ENCODE measurements at places on chromosomes 16 and 17.

GRCh38 chr17:14366199-14366598 lies 65.3 kb downstream of the HS3ST3B1 start:
- no peak for DNase-seq

- no peak for DNase-seq
Observed at GRCh38 chr17:19703828-19704613, 12.4 kb downstream of the SLC47A2 start.

DNA sequence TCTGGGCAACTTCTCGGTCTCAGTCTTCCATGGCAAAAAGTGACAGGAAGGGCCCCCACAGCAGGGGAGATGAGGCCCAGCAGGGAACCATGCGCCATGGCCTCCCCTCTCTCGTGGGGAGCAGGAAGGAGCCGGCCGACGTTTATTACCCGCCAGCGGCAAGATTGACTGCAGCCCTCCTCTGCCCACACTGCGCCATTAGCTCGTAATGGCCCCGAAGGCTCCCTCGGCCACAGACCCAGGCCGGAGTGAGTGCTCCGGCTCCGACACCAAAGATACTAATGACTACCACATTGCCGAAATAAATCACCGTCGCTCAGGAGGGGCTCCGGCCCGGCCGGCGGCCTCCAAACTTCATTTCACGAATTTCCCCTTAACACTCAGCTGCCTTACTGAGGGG lies 226.9 kb downstream of the C16orf78 start:
- DNase-seq: no peak

- no peak for DNase-seq
Observed at GRCh38 chr17:41527063-41528023, 765 bp downstream of the KRT19 start.

DNA sequence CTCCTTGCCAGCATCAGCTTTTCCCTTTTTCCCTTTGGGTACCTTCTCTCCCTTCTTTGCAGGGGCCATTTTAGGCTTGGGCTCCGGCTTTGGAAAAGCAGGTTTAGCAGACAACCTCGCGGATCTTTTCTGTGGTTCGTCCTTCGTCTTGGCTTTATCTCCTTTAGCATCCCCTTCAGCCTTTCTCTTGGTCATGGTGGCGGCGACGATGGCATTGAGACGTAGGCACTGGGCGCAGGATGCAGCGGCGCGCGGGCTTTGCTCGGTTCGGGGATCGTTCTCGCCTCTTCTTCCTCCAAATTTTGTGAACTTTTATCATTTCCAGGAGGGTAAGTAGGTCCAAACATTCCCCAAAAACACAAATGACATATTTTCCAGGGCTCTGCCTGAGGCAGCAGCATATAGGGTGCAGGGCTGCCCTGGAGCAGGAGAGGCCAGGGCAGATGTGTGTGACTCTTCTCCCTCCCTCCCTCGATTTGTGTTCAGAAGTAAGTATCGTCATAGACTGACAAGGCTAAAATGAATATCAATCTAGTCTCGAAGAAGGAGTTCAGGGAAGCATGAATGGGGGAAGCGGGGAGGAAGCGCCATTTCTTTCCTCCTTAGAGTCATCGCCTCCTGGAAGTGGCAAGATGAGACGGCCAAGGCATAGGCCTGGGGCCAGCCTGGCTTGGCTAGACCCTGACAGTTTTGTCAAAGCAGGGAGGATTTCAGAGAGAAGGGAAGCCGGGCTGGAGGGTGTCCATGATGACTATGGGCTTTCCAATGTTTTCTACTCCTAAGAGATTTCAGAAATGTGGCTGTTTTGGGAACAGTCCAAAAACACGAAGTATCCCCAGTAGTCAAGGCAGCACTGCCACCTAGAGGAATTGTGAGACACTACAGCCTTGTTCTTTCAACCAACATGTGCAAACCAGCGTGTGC lies 13.2 kb downstream of the CHCT1 start:
- peak; percentile 44 for DNase-seq

DNA sequence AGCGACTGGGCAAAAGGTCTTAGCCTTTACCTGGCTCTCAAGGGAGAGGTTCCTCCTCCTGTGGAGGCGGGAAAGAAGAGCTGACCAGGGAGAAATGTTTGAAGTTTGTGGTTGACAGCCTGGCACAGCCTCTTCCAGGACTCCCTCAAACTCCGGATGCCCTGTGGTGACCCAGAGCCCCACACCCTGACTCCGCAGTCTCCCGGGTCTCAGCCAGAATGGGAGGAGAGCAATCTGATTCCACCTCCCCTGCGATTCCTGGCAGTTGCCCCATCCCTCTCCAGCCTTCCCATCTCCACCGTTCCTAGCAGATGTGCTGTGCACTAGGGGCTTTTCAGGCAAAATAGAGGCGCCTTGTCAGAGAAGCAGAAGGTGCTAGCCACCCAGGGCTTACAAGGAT lies 5.5 kb upstream of the DNAI2 start:
- DNase-seq: no peak

- no peak for DNase-seq
Observed at GRCh38 chr17:63960006-63960405, 12.7 kb downstream of the SCN4A start.

GRCh38 chr17:14203388-14203787 lies 33.3 kb downstream of the CDRT15 start:
- DNase-seq: peak; percentile 23

GRCh38 chr17:36675786-36676185 lies 74.4 kb downstream of the MRM1 start:
- no peak for DNase-seq

GRCh38 chr17:44910231-44911106 lies 4.8 kb downstream of the GFAP start:
- DNase-seq: no peak

- DNase-seq: no peak
Observed at GRCh38 chr16:58109330-58109729, 19.9 kb downstream of the CFAP20 start.

DNA sequence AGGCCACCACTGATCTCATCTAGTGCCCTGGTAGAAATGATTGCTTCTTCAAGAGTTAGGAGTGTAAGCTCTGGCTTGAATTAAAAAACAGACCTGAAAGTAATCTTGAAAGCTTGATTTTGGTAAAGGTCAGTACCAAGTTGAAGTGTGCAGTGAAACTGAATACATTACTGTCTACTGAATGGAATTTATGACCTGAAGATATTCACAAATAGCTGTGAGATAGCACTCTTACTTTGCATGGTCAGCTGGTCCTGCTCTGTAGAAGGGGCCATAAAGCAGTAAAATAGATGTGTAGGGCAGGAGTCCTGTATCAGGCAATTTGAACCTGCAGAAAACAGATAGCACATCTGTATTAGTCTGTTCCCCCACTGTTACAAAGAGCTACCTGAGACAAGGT lies 78.6 kb downstream of the MYH13 start:
- DNase-seq: no peak

- DNase-seq: no peak
Observed at GRCh38 chr16:80743273-80743672, 61.1 kb downstream of the CDYL2 start.

DNA sequence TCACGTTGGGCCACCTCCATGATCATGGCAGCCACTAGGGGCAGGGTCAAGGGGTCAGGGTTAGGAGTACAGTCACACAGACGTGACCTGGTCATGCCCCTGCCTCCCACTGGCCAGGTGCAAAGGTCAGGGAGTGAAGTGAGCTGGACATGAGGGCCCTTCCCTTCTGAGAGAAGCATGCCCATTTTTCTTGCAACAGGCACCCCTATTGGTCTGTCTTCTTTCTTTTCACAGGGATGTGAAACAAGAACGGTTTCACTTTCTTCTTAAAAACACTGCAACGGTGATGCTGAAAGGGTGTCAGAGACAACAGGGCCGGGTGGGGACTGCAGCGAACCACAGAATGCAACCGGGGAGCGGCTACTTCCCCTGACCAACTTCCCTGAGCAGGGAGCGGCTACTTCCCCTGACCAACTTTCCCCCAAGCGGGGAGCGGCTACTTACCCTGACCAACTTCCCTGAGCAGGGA lies 52.1 kb upstream of the DOC2B start:
- DNase-seq: no peak

GRCh38 chr17:62818526-62818925 lies 10.4 kb upstream of the MARCHF10 start:
- DNase-seq: no peak

DNA sequence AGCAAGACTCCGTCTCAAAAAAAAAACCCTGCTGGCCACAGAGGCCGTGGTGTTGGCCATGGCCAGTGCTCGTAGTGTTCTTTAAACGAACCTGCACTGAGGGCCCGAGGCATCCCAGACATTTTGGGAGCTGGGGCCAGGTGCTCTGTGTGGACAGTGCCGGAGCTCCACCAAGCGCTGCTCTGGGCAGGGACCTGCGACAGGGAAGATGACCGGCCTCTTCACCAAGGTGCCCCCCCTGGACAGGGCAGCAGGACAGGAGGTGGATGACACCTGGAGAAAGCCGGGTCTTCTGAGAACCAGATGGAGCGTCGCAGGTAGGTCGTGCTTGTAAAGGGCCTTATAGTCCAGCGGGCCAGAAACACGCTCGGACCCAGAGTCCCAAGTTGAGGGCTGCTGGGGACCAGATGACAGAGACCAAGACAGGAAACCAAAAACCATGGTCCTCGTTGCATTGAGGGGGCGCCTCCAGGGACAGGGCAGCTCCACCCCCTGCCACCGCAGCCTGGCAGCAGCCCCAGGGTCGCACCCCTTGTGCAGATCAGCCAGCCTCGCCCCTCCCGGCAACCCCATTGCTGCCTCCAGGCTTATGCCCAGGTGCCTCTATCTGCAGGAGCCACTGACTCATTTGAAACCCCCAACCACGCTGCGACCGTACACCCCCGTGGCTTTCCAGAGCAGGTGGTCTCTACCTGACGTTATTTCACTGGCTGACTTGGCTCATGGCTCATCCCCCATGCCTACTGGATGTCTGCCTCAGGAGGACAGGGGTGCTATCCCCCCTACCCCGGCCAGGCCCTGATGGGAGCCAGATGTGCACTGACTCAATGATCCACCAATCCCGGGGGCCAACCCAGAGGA lies 4.2 kb upstream of the NTN3 start:
- DNase-seq: no peak

DNA sequence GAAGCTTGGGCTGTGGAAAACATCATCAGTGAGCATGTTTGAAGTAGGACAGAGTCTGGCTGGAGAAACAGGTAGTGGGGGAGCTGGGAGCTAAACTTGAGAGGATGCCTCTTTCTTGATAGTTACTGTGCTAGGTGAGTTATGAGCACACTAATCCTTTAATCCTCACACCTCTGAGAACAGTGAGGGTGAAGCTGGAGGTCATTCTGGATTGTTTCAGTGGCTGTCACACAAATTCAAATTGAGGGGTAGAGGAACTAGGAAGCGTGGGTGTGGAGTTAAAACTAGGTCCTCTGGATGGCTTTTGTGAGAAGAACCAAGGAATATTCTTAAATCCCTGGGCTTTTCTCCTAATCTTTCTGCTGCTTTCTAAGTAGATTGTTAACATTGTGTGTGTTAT lies 3.3 kb downstream of the AKAP1 start:
- no peak for DNase-seq

DNA sequence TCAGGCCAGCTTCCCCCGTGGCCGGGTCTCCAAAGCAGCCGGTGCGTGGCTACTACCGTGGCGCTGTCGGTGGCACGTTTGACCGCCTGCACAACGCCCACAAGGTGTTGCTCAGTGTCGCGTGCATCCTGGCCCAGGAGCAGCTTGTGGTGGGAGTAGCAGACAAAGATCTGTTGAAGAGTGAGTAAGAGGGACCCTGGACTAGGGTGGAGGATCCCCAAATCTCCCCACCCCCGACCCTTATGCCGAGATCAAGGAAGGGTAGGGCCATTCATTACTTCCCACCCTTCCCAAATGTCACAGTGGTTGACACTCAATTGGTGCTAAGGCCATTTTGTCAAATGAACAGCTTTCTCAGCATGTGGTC lies 1.2 kb downstream of the COASY start:
- no peak for DNase-seq

DNA sequence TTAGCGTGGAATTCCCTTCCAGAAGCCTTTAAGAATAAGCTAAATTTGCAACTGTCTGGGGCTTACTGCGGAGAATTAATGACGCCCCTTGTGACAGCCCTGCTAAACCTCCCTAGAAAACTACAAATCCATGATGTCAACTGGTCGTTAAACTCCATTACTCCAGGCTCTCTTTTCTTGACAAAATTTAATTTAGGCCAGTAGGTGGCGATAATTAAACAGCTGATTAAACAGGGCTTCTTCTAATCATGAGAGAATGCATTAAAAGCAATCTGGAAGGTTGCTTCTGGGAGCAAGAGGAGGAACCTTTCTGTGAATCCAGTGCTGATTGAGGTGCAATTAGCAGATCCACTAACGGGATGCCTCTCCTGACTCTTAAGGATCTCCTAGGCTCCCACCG lies 8.1 kb upstream of the NLRP1 start:
- no peak for DNase-seq

- no peak for DNase-seq
Observed at GRCh38 chr16:2979669-2980226, 498 bp downstream of the PKMYT1 start.

- DNase-seq: no peak
Observed at GRCh38 chr17:65222214-65222738, 85.1 kb downstream of the RGS9 start.

DNA sequence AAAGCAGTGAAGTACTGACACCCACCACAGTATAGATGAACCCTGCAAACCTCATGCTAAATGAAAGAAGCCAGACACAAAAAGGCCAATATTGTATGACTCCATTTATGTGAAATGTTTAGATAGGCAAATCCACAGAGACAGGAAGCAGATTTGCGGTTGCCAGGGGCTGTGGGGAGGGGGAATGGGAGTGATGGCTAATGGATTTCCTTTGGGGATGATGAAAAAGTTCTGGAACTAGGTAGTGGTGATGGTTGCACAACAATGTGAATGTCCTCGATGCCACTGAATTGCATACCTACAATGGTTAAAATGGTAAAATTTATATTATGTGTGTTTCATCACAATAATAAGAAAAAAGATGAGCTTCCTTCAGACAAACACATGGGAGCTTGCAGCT lies 28.4 kb upstream of the WFIKKN2 start:
- no peak for DNase-seq

DNA sequence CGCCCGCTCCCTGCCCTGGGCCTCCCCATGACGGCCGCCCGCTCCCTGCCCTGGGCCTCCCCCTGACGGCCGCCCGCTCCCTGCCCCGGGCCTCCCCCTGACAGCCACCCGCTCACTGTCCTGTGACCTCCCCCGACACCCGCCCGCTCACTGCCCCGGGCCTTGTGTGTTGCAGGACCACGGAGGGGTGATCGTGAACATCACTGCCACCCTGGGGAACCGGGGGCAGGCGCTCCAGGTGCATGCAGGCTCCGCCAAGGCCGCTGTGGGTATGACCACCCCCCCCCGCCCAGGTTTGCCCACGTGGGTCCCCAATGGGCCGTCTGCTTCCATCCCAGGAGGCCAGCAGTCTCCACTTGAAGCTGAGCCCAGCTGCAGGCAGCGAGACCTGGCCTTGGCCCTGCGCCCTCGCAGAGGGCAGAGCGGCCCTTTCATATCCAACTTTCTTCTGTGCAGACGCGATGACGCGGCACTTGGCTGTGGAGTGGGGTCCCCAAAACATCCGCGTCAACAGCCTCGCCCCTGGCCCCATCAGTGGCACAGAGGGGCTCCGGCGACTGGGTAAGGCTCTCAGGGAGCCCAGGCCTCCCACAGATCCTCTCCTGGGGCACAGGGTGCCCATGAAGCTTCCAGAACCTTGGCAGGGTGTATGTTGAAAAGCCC lies 9.0 kb downstream of the DECR2 start:
- DNase-seq: no peak

All from stimulated activated CD4-positive, alpha-beta T cell treated with anti-CD3 and anti-CD28 coated beads, Interleukin-2, amount 100 ng/mL, for 4 hours (primary cell).